Esophagus squamous epithelium (tissue), 5 donors: ENCODE measurements at places on chromosomes 7 and 10. TPM values are rescaled to one million over a fixed set of nuclear protein-coding genes. Genes with fewer than 3 reads are reported as not detected.

The HMX2 gene
- not detected for total RNA-seq

The UTF1 gene
- not detected for total RNA-seq

The GSTO2 gene
- total RNA-seq, result 18.0 TPM

The KIAA1549 gene
- 2.1 TPM for total RNA-seq

The CDC14C gene
- not detected for total RNA-seq

The ZNF239 gene
- 0.18 TPM for total RNA-seq

The PAX4 gene
- not detected for total RNA-seq

The ITPRID1 gene
- not detected for total RNA-seq

The SHH gene
- not detected for total RNA-seq

The FGL2 gene
- total RNA-seq, result 23.3 TPM

The UPK3BL2 gene
- total RNA-seq, result 15.3 TPM

The GIMAP1 gene
- total RNA-seq, result 9.3 TPM

The TMEM176A gene
- 18.1 TPM for total RNA-seq

The TEX36 gene
- total RNA-seq, result not detected

The TACC2 gene
- 71.1 TPM for total RNA-seq

The SYT15B gene
- total RNA-seq, result 4.9 TPM
